ENCODE measurements at places on chromosomes 5 and 9.

GRCh38 chr9:93268551-93269314 is 84.8 kb downstream of the WNK2 start:
- peaks cover 47% of the 10 kb centered on the region for H3K36me3 ChIP-seq
- no peak overlapping the region for H3K4me3 ChIP-seq
- H3K4me1 ChIP-seq: no peaks in the 10 kb centered on the region

GRCh38 chr5:157542282-157543000 is 33.1 kb downstream of the ADAM19 start:
- no peak overlapping the region for H3K4me3 ChIP-seq
- peaks cover 19% of the 10 kb centered on the region for H3K4me1 ChIP-seq
- DNase-seq: no peak
- H3K36me3 ChIP-seq: no peaks in the 10 kb centered on the region
- no peaks in the 10 kb centered on the region for H3K27me3 ChIP-seq

- no peaks in the 10 kb centered on the region for H3K4me1 ChIP-seq
- H3K36me3 ChIP-seq: no peaks in the 10 kb centered on the region
- H3K27ac ChIP-seq: no peak overlapping the region
- H3K4me3 ChIP-seq: no peak overlapping the region
Observed at GRCh38 chr5:147169901-147170300, 64.9 kb upstream of the STK32A start.

DNA sequence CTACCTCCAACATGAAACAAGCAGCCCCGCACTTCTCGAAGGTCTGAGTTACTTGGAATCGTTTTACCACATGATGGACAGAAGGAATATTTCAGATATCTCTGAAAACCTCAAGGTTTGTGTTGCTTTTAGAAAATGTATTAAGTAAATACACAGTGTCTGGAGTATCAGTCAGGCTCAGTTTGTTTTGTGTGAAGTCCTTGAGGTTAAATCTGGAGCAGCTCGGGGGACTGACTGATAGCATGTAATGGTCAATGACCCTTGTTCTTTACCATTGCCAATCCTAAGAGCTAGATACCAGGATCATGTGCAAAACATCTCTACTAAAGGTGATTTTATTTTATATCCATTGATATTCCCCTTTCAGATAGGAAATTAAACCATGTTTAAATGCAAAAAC is 26.9 kb upstream of the LNPEP start:
- no peaks in the 10 kb centered on the region for H3K36me3 ChIP-seq
- DNase-seq: no peak
- no peak overlapping the region for H3K27ac ChIP-seq
- no peak overlapping the region for H3K4me3 ChIP-seq
- H3K4me1 ChIP-seq: no peaks in the 10 kb centered on the region

GRCh38 chr9:6829536-6829935 is 71.8 kb downstream of the KDM4C start:
- no peak for DNase-seq
- H3K36me3 ChIP-seq: peaks cover 36% of the 10 kb centered on the region
- H3K4me3 ChIP-seq: no peak overlapping the region
- H3K4me1 ChIP-seq: peaks cover 13% of the 10 kb centered on the region
- no peak overlapping the region for H3K27ac ChIP-seq

GRCh38 chr5:55897905-55898304 is 46.7 kb downstream of the IL31RA start:
- H3K4me1 ChIP-seq: no peaks in the 10 kb centered on the region
- no peaks in the 10 kb centered on the region for H3K27me3 ChIP-seq
- no peak overlapping the region for H3K4me3 ChIP-seq
- DNase-seq: no peak

DNA sequence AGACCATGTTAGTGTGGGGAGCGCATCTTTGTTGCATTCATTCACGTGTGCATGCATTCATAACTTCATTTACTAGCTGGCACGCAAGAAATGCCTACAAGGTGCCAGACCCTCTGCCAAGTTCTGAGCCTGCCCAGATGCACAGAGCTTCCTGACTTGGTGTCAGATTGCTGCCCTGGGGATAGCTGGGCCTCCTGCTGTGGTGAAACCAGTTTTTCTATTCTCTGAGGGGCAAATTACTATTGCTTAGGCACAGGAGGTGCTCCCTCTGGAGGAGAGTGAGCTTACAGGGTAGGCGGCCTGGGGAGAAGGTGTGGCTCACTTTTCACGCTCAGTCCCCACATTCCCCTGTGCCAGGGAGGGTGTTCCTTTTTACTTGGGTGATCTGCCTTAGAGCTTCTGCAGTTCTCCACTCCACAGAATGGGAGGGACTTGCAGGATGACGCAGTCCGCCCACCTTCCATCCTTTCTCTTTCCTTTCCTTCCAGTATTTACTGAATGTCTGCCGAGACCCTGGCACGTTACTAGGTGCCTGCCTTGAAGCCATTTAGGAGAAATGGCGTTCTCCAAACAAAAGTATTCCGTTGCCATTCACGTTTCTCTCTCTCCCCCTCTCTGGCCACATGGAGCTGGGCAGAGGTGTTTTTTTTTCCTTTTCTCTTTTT is 27.9 kb upstream of the CTNNA1 start:
- peak; percentile 78 for DNase-seq
- peak overlapping the region; percentile 96 for H3K27ac ChIP-seq
- peaks cover 45% of the 10 kb centered on the region for H3K4me1 ChIP-seq
- H3K4me3 ChIP-seq: peak overlapping the region; percentile 30
- H3K36me3 ChIP-seq: no peaks in the 10 kb centered on the region
- no peaks in the 10 kb centered on the region for H3K27me3 ChIP-seq

DNA sequence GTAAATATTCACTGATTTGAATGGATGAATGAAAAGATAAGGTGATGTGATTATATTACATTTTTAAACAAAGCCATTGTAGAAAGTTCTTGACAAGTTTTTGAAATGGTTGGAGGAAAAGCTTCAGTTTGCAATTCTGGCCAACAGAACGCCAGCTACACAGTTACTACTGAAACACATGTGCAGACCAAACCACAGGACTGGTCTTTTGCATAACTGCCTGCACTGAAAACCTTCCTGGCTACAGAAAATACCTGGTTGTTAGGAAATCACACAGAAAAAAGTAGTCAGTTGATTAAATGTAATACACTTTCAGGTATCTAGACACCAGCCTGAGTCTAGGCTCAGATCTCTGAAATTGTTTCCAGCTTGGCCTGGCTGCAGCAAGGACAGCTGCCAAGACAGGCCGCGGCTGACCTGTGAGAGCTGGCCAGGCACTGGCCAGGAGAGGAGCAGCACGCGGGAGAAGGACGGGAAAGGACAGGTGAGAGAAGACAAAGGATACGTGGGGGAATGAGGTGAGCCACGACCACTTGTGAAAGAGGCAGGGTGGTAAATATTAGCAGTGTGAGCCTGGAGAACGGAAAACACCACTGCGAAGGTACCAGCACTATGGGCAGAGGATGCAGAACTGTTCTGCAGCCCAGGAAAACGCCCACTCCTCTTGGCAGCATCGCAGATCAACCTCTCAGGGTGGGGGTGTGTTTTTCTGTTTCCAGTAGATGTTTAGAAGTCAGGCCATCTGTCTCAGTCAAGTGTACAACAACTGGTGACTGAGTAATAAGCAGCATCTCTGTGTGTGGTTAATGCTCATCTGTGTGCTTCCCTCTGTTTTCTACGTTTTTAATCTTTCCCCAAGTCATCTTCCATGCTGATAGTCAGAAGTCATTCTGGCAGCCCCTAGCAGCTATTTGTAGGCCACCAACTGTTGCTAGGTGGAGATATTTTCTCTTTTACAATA is 137.4 kb downstream of the SCAMP1 start:
- no peak overlapping the region for H3K4me3 ChIP-seq
- no peaks in the 10 kb centered on the region for H3K36me3 ChIP-seq
- H3K27ac ChIP-seq: peak overlapping the region; percentile 75
- DNase-seq: no peak
- no peaks in the 10 kb centered on the region for H3K27me3 ChIP-seq

DNA sequence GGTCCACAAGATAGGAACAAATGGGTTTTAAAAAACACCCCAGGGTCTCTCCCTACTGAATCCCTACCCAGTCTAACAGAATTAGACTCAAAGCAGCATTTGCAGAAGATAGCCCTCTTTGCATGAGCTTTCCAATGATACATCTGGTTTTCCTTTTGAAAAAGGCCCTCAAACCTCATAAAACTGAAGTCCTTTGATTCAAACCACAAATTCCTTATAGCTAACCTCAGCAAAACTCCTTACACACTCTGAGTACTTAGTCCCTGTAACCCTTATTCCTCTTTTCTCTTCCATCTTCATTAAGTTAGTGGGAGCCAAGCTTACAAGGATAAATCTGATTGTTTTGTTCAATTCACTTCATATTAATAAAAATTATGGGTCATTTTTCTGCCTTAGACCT is 90.5 kb upstream of the TNC start:
- H3K27ac ChIP-seq: no peak overlapping the region
- no peak for DNase-seq
- peaks cover 15% of the 10 kb centered on the region for H3K4me1 ChIP-seq
- no peak overlapping the region for H3K4me3 ChIP-seq
- H3K27me3 ChIP-seq: no peaks in the 10 kb centered on the region

DNA sequence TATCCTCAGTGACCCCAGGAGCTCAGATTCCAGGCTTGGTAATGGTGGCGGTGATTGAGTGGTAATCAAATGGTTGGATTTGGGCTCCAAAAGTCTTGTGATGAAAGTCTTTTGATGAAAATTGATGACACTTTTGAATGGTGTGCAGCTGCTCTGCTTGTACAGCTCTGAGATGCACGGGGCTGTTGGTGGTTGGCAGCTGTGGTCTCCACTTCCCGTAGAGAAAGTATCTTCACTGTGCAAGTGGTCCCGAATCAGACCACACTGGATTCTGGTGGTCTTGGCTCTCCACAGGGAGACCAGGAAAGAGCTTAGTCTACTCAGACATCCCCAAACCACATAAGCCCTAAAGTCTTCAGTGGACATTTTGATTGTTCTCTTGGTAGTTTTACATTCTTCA is 96.6 kb downstream of the MARCHF11 start:
- H3K4me1 ChIP-seq: peaks cover 8% of the 10 kb centered on the region
- H3K4me3 ChIP-seq: no peak overlapping the region
- DNase-seq: no peak
- no peaks in the 10 kb centered on the region for H3K36me3 ChIP-seq
- H3K27me3 ChIP-seq: no peaks in the 10 kb centered on the region

Data from WTC11 (cell line).